ENCODE measurements at places on chromosomes 12 and 14.

- DNase-seq, result no peak
These were observed 34.2 kb downstream of the CKAP4 start for GRCh38 chr12:106213662-106214061.

DNA sequence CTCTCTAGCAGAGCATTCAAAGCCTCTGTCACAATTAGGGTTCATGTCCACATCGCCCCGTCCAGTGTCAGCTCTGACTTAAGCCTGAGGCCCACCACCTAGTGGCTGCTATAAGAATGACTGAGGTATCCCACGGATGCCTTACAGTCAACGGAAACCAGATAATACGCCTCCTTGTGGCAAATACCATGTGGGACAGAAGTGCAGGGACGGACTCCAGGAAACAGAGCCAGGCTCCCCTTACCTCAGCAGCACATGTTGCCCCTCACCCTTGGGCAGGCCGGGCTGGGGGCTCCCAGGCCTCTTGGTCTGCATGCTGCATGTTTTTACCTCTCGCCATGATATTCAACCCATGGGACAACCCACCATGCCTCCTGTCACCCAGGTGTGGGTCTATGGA lies 86.3 kb downstream of the VWF start:
- DNase-seq, result peak; percentile 86

GRCh38 chr14:52640137-52640536 lies 55.2 kb downstream of the ERO1A start:
- no peak for DNase-seq

DNA sequence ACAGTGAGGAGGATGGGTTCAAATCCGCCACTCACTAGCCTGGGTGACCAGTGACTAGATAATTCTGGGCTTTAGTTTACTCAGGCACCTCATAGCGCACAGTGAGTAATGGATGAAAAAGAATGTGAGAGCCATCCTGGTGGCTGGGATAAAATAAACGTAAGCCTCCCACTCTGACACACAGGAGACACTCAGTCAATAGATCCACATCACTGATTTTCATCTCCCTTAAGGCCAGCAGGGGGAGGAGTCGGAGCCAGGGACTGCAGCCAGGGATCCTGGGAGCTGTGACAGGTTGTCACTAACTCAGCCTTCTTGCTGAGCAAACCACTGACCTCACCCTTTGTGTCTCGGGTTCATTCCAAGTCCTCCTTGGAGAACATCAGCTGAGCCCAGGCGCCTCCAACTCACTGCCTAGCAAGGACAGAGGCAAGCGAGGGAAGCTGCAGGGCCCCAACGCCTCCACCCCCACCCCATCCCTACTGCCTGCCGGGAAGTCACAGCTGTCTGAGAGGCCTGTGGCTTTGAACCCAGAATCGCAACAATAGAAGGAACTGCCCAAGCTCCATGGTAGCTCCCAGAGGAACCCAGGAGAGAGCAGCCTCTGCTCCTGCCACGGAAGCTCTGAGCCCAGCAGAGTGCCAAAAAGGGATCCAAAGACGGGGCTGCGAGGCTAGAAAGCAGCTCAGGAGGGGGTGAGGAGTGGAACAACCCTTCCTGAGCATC lies 30.7 kb downstream of the PXN start:
- DNase-seq, result peak; percentile 85

Measured in WERI-Rb-1 (cell line).